CD8-positive, alpha-beta T cell (primary cell): ENCODE measurements at places on chromosomes 12 and 14.
A peak's percentile ranks its signal among the peaks of the same experiment; 100 is the strongest.

DNA sequence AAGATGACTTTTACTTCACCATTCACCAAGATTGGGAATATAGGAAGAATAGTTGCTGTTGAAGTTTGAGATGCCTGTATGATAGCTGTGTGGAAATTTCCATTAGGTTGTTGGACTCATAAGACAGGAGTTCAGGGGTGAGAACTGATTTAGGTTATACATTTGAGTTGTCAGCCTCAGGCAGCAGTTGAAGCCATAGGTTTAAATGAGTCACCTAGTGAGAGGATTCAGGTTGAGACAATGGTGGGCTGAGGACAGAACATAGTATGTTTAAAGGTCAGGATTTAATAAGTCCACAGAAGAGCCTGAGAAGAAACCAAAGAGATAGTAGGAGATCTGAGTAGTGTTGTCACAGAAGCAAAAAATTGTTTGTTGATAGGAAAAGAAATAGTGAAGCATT is 63.6 kb upstream of the MON2 start:
- DNase-seq: no peak

- DNase-seq: no peak
Measured at GRCh38 chr12:1796515-1797010, 23.8 kb upstream of the LRTM2 start.

DNA sequence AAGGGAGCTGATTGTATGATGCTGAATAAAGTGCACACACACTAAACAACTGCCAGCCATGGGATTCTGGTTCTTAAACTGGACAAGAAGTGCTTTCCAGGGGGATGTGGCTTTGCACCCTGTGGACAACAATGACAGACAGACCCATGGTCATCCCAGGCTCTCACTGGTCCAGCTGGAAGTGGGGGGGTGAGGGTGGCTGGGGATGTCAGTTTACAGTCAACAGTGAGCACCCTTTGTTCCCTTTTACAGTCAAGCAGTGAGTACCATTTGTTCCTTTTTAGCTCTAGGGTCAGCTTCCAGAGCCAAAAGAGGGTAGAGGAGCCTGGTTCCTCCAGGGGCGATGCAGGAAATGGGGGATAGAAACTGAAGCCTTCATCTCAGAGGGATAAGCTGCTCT is 100.7 kb downstream of the SMOC1 start:
- DNase-seq: no peak

- no peak for DNase-seq
Measured at GRCh38 chr12:58529897-58530741, 390.2 kb downstream of the LRIG3 start.

DNA sequence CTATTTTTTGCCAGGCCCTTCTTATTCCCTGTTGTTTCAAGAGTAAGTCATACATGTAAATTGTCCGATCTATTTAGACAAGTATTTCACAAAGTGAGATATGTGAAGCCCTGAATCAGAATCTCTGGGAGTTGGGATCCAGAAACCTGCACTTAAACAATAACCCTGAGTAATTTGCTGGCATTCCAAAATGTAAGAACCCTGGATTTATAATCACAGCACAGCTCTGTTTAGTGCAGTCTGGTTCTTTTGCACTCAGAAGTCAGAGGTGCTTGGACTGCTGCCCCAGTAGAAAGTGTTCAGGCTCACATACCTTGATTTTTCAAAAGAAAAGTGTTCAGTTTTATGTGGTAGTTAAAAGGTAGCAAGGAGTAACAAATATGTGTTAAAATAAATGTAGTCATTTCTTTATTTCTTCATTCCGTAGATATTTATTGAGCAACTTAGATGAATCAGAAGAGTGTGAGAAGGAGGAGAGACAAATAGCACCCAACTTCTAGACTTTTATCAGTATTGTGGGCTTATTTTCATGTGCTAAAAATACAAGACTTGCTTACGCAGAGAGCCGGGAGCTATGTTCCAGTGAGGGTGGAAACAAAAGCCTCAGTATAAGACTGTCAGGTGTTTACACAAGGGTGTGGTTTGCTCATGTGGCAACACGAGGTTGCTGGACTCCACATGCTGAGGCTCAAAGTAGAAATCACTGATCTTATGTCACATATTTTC is 70.1 kb downstream of the SYNE2 start:
- no peak for DNase-seq

DNA sequence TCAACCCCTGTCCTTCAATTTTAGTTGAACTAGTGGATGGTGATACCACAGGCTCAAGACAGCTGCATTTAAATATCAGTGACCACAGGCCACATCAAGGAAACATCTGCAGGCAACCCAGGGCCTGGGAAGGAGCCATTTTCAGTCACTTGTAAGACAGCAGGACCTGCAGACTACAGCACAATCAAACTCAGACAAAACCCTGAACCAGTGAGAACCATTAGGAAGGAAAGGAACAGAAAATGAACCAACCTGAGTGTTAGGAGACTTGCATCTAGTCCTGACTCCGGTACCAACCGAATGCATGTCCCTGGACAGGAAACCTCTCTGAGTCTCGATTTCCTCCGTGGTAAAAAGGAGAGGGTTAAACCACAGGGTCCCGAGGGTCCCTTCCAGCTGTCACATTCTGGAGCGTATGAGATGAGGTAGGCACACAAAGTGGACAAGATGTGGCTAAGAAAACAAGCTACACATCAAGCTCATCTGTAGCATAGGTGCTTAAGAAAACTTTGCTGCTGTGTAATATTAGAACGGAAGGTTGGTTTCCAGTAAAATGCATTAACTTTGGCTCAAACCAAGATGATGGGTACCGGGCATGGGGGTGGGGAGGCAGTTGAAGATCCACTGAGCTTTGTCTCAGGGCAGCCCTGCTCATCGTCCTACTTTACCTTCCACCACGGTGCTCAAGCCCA is 1.6 kb upstream of the CDKN1B start:
- peak; percentile 63 for DNase-seq

GRCh38 chr14:56552615-56553014 is 27.0 kb upstream of the TMEM260 start:
- DNase-seq: no peak

- no peak for DNase-seq
Measured at GRCh38 chr12:15688202-15688736, 100.9 kb downstream of the EPS8 start.

- DNase-seq: no peak
Measured at GRCh38 chr12:111992464-111992863, 20.5 kb downstream of the TMEM116 start.

- DNase-seq: no peak
Measured at GRCh38 chr12:121810833-121811433, 7.1 kb downstream of the SETD1B start.

DNA sequence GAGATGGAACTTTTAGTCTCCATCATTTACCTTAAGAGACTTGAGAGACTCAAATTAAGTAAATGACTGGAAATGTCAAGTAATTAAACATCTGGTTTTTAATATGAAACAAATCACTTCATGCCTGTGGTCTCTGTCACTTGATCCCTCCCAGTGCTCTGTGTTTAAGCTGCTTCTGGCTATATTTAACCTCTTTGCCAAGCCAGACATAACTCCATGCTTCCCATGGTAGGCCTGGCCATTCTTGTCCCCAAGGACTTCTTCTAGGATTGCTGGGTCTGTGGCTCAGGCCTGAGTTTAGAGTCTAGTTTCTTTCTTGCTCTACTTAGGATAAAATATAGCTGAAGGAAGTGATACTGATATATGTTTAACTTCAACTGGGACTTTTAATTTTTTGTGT is 1013.6 kb downstream of the FLRT2 start:
- no peak for DNase-seq

- no peak for DNase-seq
Measured at GRCh38 chr12:11943919-11944700, 126.6 kb upstream of the BCL2L14 start.

- no peak for DNase-seq
Measured at GRCh38 chr14:44113769-44114730, 393.0 kb downstream of the FSCB start.

GRCh38 chr12:113604666-113605065 is 133.0 kb upstream of the LHX5 start:
- DNase-seq: no peak

GRCh38 chr14:60014402-60014801 is 77.3 kb upstream of the PCNX4 start:
- DNase-seq: no peak

DNA sequence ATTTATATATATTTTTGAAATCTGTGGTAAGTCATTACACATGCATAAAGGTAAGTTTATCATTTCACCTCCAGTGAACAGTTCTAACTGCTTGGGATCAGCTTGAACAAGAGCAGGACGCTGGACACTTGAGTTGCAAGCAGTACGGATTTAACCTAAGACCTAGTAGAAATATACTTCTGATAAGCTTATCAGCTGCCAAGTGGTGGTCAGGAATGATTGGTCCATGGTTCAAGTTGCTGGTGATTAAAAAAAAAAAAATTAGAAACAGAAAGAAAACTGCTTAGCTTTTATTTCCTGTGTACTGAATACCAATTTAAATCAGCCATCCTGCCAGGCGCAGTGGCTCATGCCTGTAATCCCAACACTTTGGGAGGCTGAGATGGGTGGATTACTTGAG is 88.6 kb downstream of the AEBP2 start:
- no peak for DNase-seq

DNA sequence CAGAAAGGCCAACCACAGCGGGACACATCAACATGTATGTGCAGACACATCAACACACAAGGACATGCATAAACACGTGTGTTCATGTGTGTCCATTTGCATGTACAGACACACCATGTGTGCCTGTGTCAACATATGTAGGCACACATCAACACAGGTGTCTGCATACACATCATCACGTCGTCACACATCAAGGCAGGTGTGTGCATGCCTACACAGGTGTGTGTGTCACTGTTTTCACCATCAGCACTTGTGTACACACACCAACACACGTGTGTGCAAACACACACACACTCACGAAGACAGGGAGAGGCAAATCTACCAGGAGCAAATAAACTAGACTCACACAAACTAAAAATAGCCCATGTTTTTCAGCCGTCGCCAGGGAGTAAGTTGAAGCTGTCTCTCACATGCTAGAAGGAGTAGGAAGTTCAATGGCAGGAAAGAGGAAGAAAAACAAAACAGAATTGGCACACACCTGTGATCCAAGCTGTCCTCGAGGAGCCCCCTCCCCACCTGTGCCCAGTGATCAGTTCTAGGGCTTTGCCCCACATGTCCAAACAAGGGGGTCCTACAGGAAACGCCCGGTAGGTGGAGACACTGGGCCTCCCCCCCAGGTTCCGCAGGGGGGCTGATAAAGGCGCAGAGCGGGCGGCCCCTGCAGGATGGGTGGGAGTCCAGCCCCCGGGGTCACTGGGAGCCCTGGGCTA is 7.4 kb downstream of the SCARB1 start:
- no peak for DNase-seq
